ENCODE measurements at places on chromosomes 1 and 21.

GRCh38 chr1:15508700-15509487 lies 15.1 kb downstream of the CASP9 start:
- DNase-seq = no peak

GRCh38 chr1:159921251-159921650 lies 4.1 kb downstream of the TAGLN2 start:
- peak; percentile 44 for DNase-seq

DNA sequence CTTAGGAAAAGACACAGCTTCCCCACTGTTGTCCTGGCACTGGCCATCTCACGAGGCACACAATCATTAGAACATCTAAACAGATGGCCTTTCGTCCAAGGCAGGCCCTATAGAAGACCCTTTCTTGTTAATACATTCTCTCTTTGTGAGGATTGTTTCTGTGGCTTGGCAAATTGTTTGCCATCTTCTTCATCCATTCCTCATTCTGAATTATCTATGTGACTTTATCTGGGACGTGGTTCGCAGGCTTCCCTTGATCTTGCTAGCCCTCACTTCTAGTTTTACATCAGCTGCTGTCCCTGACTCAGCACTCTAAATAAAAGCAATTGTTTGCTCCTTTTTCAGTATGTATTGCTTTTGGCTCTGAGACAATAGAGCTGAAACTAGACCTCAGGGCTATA lies 101.1 kb upstream of the ZC3H11B start:
- no peak for DNase-seq

- no peak for DNase-seq
Measured at GRCh38 chr21:44071359-44072104, 35.7 kb upstream of the PWP2 start.

DNA sequence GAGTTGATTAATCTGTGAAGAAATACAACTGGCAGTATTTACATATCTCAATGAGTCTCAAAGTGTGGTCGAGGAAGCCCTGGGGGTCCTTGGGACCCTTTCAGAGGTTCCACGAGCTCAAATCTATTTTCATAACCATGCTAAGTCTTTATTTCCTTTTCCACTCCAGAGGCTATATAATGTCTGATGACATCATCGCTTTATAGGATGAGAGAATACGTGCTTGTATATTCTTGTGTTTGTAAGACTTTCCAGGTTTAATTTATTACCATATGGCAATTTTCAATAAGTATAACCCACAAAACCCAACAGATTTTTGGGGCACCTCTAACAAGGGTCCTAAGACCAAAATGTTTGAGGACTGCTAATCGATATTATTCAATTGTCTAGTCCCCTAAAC lies 1.4 kb upstream of the SLC19A2 start:
- no peak for DNase-seq

GRCh38 chr21:36848730-36849274 lies 117.7 kb downstream of the HLCS start:
- no peak for DNase-seq

- DNase-seq = peak; percentile 68
Measured at GRCh38 chr21:15221799-15222386, 157.1 kb upstream of the NRIP1 start.

GRCh38 chr21:31888936-31889371 lies 16.1 kb downstream of the HUNK start:
- no peak for DNase-seq

DNA sequence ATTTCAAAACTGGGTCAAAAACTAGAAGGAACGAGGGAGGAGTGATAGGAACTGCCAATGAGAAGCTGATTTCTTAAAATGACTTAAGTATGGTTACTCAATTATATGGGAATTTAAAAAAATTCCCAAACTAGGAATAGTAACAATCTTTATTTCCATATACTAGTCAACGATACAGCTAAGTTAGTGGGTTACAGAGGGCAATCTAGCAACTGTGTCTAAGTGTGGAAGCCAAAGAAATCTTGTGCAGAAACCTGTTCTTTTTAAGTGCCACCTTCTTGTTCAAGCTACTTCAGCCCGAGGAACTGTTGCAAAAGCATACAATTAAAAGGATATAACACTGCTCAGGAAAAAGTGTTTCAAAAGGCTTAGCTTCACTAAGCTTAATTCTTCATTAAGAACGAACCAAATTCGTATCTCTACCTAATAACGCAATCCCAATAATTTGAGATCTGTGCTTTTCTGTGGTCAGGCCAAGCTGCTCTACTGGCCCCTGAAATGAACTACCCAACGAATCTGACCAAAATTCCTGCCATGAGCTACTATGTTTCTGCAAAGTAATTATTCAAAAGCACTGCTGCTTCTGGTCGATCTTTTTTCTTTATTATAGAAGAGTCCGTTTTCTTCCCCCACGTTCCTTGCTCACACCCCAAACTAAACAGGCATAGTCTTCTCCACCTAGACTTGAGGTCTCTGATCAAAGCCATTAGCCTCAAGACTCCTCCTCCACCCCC lies 1.8 kb downstream of the USP24 start:
- no peak for DNase-seq

GRCh38 chr1:60510162-60510561 lies 436.6 kb upstream of the C1orf87 start:
- no peak for DNase-seq

DNA sequence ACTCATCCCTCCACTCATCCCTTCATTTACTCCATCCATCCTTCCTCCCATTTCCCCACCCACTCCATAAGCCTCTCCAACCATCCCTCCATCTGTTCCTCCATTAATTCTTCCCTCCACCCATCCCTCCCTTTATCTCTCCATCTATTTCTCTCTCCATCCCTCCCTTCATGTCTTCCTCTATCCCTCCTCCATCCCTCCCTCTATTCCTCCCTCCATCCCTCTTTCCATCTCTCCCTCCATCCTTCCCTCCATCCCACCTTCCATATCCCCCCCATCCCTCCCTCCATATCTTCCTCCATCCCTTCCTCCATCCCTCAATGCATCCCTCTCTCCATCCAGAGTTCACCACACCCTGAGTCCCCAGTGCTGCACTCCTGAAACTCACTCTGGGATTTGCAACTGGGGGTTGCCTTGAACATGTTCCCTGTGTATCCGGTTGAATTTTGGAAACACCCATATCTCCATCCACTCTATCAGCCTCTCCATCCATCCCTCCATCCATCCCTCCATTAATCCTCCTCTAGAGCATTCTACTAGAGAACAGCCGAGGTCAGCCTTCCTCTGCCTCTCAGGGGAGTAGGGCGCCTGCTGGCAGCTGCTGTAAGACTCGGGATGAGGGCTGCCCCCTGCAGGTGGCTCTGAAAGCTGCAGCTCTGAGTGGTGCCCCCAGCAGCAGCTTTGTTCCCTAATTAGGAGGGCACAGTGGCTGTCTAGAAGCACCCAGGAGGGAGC lies 39.4 kb downstream of the ABCG1 start:
- peak; percentile 84 for DNase-seq

DNA sequence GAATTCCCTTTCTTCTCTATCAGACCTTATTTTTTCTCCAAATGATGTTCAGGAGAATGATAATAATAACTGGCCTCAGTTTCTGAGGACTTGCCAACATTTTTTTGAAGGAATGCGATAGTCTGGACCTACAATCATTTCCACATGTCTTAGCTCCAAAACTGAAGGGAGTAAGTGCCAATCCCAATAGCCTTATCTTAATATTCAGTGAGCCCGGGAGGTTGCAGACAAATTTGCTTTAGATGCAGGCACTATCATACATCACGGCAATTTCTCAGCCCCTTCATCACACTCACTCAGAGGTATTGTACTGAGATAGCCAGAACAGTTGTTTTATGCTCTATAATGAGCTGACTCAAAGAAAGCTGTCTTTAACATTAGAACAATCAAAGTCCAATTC lies 796.9 kb downstream of the ADGRL2 start:
- DNase-seq = no peak

GRCh38 chr21:26962621-26963181 lies 4.2 kb downstream of the ADAMTS5 start:
- no peak for DNase-seq

- no peak for DNase-seq
Measured at GRCh38 chr21:42058631-42059111, 12.4 kb upstream of the UMODL1 start.

- DNase-seq = no peak
Measured at GRCh38 chr1:83922431-83922830, 76.5 kb downstream of the TTLL7 start.

GRCh38 chr1:24336075-24336474 lies 16.9 kb downstream of the GRHL3 start:
- no peak for DNase-seq

DNA sequence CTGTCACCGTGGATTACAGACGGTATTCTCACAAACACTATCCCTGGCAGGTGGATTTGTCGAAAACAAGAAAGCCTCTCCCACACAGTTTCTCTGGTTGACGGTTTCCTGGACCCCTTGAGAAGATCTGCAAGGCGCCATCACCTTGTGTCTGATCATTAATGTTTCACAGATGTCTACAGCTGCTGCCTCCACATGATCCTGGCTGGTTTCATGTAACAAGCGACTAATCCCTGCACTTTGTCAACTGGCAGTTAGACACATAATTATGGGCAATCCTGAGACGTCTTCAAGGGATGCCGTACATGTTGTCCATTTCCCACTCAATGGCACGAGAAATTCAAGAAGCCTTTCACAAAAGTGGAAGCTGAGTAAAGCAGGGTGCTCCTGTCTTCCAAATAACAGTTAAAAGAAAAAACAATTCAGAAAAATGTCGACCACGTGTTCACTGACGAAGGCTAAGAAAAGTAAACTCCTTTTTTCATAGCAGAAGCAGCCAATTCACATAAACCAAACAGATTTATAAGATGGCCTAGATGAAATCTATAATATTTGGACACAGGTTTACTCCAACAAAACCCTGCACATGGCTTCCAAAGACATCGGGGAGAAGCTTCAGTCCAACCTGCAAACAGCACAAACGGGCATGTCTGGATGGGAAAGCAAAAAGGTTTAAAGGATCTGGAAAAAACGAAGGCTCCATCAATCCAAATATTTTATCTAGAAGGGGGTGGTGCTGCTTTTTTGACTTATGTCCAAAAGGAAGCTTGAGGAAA lies 52.2 kb downstream of the CAPZB start:
- no peak for DNase-seq

DNA sequence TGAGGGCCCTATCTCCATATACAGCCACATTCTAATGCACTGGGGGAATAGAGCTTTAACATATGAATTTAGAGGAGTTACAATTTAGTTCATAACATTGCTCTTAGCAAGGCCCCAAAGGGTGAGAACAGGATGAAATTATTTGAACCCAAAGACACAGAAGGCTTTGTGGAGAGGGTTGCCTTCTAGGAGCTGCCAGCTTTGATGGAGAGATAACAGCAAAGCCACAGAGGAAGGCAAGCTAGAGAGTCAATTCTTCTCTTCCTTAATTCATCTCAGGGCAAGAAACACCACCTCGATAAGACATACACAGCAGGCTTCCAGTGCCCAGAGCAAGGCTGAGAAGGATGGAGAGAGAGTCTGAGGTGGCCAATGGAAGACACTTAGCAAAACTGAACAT lies 94.8 kb upstream of the TMPRSS15 start:
- no peak for DNase-seq

DNA sequence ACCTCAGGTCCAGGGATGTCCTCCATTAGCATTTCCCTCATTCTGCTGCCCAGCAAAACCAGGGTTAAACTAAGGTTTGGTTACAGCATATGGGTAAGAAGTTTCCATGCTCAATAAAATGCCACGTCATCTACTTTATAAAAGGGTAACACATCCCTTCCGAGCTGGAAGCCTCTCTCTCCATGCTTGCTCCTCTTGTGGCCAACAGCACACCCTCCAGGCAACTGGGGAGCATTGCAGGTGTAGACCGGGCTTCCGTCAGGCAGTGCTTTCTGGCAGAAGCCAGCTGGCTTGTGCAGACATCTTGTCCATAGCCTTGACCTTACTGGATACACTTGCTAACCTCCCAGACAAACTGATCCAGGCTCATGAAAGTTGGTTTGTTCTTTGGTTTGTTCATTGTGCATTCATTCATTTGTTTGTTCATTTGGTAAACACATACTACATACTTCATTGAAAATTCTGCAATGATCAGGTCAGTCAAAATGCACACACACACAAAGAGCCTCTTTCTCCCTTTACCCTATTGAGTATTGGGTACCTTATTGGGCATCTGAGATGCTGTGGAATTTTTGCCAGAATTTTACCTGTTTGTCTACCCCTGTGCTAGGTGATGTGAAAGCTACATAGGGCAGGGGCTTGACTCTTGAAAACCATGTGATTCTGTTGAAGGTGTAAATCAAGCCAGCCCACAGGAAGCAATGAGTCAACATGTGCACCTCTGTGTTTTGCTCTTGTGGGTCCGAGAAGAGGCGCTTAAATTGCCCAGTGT lies 422.8 kb downstream of the CAMTA1 start:
- DNase-seq = no peak

- DNase-seq = no peak
Measured at GRCh38 chr1:47196622-47197021, 6.8 kb upstream of the PDZK1IP1 start.

- peak; percentile 45 for DNase-seq
Measured at GRCh38 chr1:206715552-206716158, 30.9 kb downstream of the MAPKAPK2 start.
